ENCODE measurements at places on chromosomes 4 and X.

- no peak for DNase-seq
Observed at GRCh38 chr4:12165616-12166015, 736.9 kb upstream of the HS3ST1 start.

- DNase-seq: no peak
Observed at GRCh38 chrX:9285342-9285771, 179.5 kb upstream of the TBL1X start.

GRCh38 chrX:31580726-31581125 lies 508.9 kb upstream of the FTHL17 start:
- DNase-seq: no peak

GRCh38 chrX:134026565-134027311 lies 41.3 kb upstream of the GPC3 start:
- DNase-seq: peak; percentile 46

DNA sequence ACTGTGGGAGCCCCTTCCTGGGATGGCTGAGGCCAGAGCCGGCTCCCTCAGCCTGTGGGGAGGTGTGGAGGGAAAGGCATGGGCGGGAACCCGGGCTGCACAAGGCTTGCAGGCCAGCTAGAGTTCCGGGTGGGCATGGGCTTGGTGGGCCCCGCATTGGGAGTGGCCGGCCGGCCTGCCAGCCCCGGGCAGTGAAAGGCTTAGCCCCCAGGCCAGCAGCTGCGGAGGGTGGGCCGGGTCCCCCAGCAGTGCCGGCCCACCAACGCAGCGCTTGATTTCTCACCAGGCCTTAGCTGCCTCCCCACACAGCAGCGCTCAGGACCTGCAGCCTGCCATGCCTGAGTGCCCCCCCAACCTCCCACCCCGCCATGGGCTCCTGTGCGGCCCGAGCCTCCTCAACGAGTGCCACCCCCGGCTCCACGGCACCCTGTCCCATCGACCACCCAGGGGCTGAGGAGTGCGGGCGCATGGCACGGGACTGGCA lies 78.0 kb downstream of the COX7B2 start:
- DNase-seq: no peak

DNA sequence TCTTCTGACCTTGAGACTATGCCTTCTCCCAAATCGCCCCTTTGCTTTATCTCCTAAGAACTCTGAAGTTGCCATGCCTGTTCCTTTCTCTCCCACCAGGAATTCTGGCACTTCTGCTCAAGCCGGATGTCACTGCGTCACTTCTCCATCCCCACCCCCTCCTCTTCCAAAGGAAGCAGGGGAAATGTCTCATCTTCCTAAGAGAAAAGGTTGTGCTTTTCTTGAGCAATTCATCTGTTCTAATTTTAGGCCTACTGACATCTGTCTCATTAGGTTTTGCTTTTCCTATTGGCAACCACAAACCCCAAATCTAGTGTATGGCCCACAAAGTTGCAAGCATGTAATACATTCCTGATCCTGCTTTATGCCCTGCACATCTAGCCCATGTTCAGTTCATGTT lies 163.1 kb upstream of the PLAC1 start:
- DNase-seq: no peak

Data from testis (tissue), 5 donors.